ENCODE measurements at places on chromosomes 11 and 22.

- DNase-seq, result no peak
These were observed 232.0 kb downstream of the BUD13 start for GRCh38 chr11:116540645-116541304.

GRCh38 chr11:115302946-115303703 lies 201.1 kb downstream of the CADM1 start:
- DNase-seq, result no peak

DNA sequence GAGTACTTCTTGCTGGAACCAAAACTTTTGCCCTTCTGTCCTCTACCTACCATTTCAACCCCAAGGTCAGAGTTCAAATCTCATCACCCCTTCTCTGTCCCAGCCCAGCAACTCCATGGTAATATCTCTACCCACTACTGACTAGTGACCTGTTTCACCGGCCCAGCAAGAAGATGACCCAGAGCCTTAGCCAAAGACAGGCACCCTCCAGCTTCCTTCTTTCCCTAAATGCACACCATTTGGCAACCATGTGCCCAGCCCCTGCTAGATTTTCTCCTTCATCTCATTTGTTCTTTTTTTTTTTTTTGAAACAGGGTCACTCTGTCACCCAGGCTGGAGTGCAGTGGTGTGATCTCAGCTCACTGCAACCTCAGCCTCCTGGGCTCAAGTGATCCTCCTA lies 14.9 kb downstream of the ARAP1 start:
- DNase-seq, result peak; percentile 7

- no peak for DNase-seq
These were observed 143.8 kb downstream of the APOL5 start for GRCh38 chr22:35861451-35861850.

DNA sequence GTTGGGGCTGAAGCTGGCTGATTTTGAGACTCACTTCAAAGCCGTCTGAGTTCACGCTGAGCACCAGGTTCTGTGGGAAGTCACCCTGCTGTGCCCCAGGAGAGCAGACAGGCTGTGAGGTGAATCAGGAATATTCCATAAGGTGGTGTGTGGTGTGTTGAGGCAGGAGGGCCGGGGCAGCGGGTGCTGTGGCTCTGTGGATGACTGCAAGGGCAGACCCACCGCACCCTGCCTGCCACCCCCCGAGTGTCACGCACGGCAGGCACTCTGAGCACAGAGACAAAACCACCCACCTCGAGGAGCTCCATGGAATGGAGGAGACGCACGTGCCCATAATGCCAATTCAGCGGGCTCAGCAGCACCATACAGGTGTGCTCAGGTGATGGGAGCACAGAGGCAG lies 147.8 kb downstream of the PKNOX2 start:
- no peak for DNase-seq

DNA sequence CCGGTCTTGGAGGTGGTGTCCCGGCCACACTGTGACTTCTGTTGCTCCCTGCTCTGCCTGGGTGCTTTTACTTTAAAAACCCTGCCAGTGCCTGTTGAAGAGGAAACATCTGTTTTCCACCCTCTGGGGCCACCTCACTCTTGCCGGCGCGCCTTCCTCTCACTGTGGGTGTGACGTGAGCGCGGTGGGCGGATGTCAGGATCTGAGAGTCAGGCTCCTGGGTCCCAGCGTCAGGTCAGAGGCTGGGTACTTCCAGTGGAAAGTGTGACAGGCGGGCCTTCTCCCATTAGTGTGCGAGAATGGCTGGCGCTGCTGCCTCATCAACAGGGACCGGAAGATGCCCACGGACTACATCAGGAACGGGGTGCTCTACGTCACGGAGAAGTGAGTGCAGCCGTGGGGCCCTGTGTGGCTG lies 54.2 kb downstream of the GRAMD4 start:
- DNase-seq, result peak; percentile 77

DNA sequence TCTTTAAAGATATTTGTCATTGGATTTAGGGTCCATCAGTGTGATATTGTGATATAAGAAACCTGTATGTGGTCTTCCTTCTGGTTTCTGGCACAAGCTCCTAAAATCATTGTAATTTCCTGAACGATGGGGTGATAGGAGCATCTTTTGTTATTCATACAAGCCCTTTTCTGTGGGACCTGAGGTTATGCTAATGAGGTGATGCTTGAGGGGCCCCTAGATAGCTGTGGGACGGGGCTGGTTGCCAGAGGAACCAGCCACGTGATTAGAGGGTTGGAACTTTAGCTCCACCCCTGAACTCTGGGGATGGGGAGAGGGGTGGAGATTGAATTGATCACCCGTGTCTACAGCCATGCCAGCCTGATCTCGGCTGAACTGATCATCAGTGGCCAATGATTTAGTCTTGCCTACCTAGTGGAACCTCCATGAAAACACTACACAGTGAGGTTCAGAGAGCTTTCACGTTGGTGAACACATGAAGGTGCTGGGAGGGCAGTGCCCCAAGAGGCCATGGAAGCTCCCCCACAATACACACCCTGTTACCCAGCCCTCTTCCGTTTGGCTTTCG lies 62.8 kb downstream of the BCR start:
- DNase-seq, result no peak

DNA sequence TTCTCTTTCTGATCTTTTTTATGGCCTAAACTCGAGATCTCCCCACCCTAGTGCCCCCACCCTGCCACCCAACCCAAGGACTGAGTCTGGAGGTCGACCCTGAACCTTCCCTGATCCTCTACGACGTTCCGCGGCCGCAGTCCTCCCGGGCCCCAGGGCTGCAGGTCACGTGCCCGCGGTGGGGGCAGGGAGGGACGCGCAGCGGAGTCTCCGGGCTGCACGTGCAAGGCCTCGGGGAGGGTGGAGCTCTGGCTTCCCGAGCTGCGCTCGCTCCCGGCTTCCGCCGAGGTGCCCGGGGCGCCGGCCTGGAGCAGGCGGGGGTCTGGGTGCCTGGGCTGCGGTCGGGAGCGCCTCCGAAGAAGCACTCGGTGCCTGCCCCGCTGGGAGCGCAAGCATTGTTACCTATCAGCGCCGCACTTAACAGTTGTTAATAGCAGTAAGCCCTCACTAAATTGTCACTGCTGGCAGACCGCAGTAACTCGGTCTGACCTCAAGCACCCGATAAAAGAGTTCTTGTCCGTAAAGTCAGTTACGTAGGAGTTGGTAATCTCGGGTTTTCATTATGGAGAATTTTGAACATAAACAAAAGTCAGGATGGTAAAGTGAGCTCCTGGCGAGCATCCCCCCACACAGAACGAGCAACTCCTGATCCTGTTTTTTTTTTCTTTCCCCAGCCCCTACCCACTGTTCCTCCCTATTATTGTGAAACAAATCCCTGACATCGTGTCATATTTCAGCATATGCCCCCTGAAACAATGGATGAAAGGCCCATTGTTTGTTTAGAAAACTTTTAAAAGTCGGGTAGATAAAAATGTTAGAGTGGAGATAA lies 69.7 kb upstream of the EP300 start:
- peak; percentile 97 for DNase-seq

DNA sequence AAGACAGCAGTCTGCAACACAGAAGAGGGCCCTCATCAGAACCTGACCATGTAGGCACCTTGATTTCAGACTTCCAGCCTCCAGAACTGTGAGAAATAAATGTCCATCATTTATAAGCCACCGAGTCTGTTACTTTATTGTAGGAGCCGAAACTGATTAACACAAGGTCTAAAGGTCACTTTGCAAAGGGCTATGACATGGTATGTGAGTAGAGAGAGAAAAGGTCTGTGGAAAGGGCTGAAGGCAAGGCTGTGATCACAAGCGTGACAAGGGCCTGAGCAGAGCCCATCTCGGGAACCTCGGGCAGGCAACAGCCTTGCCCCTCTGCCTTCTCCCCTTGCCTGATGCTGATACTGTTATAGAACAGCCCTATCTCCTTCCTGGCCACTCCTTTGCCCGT lies 73.4 kb upstream of the TEAD1 start:
- no peak for DNase-seq

- no peak for DNase-seq
These were observed 175.5 kb downstream of the ETS1 start for GRCh38 chr11:128411812-128412211.

- DNase-seq, result peak; percentile 90
These were observed 9.7 kb downstream of the PDGFB start for GRCh38 chr22:39234867-39235687.

- DNase-seq, result peak; percentile 24
These were observed 60.8 kb downstream of the MYO7A start for GRCh38 chr11:77188633-77189491.

GRCh38 chr11:6650980-6651379 lies 4.6 kb downstream of the DCHS1 start:
- DNase-seq, result no peak

DNA sequence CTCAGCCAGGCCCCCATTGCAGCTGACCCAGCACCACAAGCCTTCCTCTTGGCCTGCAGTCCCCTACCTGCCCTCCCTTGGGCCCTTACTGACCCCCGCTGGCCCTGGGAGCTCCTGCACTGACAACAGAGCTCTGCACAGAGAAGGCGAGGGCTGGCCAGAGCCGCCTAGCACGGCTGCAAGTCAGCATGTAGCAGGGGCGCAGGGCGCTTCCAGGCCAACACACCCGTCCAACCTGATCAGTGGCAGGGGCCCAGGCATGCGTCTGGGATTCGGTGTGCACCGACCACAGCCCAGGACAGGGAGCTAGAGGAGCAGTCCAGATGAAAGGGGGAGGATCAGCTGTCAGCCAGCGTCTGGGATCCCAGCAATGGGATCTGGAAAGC lies 7.6 kb downstream of the WNT7B start:
- DNase-seq, result no peak

- DNase-seq, result no peak
These were observed 67.7 kb upstream of the SORL1-AS1 start for GRCh38 chr11:121520243-121521144.

GRCh38 chr11:92388380-92388779 lies 163.8 kb downstream of the FAT3 start:
- DNase-seq, result no peak

GRCh38 chr11:131940126-131940525 lies 569.7 kb downstream of the NTM start:
- no peak for DNase-seq

GRCh38 chr11:2149864-2150847 lies 10.9 kb downstream of the INS start:
- no peak for DNase-seq

GRCh38 chr11:10800292-10800691 lies 8.4 kb downstream of the EIF4G2 start:
- no peak for DNase-seq

DNA sequence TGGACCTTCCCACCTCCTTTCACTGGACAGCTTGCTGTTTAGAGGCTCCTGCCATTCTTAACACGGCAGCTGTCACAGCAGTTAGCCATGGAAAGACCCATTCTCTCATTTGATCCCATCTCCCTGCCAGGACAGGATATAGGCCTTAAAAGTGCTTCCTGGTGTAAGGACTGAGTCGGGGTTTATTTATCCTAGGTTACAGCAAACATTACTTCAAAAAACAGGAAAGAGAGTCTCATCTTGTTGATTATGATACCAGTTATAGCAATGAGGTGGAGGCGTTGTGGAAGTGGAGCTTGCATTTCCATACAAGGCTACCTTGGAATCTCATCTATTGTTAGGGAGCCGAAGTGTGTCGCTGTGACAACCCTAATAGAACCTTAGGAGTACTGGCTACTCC lies 17.4 kb upstream of the ETS1 start:
- no peak for DNase-seq

- DNase-seq, result no peak
These were observed 77.1 kb upstream of the GNAZ start for GRCh38 chr22:22993184-22993583.

DNA sequence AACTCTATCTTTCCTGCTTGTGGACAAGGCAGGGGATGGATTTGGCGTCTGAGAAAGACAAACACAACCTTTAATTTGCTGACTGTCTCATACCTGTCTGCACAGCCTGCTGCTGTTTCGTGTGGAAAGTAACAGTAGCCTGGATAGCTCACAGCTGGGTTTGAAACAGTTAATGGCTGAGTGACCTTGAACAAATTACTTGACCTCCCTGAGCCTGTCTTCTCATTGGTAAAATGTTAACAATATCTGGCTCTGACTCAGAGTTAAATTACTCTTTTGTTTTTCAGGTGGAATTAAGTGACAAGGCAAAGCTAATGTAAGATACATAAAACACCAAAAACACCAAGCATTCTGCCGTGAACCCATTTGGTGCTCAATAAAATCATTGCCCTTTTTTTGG lies 41.1 kb upstream of the ADA2 start:
- DNase-seq, result no peak

- DNase-seq, result no peak
These were observed 6.5 kb upstream of the NUP160 start for GRCh38 chr11:47854667-47855066.

- no peak for DNase-seq
These were observed 104.3 kb downstream of the GAB2 start for GRCh38 chr11:78313181-78313795.

DNA sequence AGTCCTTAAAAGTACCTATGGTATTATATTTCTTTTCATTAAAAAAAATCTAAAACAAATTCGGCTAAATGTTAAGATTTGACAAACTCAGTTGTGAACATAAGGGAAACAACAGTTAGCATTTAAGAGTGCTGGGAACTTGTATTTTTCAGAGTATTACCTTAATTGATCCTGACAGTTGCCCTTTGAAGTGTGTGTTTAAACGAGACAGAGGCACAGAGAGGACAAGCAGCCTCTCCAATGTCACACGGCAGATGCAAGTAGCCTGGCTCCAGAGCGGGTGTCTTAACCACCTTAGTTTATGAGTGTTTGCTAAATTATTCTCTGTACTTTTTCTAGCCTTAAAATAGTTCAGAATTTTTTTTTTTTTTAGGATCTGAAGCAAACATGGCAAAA lies 80.9 kb downstream of the TIMP3 start:
- no peak for DNase-seq

GRCh38 chr11:107999759-108000455 lies 8.8 kb upstream of the CUL5 start:
- DNase-seq, result no peak

GRCh38 chr11:2185324-2186085 lies 13.9 kb upstream of the TH start:
- DNase-seq, result no peak

DNA sequence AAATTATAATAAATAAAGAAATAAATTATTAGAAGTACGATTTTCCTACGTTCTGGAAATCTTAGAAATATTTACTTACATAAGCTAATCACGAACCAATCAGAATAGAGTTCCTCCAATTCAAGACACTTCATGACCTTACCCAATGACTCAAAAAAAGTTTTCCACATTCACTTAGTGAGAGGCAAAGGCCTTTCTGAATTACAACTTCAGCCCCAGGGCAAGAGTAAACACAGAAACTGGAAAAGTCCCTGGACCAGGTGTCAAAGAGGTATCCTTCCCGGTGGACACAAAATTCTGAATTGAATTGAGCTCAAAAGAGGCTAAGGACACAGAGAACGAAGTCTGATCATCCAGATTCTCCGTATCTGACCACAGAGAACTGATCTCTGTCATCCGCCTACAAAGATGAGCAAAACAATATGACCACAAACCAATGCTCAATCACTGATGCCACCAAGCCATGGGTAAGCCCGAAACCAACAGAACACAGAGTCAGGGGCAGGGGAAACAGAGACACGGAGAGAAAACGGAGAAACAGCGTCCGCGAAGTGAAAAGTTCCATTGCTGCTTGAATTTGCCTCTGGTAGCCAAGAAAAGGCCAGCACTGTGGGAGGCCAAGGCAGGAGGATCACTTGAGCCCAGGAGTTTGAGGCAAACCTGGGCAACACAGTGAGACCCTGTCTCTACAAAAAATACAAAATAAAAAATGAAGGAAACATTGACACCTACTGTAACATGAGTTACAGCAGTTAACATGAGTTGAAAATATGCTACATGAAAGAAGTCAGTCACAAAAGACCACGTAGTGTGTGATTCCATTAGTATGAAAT lies 6.8 kb downstream of the BID start:
- DNase-seq, result no peak
